ENCODE measurements at places on chromosomes 6 and 20.

DNA sequence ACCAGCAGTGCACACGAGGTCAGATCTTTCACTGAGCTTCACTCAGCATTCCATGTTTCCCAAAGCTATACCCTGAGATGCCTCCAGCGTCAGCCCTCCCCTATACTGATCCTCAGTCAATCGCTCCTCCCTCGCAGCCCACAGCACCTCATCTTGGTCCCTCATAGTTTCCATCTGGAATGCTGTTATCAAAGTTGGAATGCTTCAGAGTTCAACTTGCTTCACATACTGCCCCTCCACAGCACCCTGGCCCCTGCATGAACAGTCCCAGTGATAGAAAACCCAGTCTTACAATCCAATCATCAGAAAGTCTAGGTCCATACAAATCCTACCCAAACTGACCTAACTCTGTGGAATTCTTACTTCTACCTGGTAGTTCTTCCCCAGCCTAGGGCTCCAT, 20.0 kb downstream of the SPAG4 start:
- DNase-seq = no peak

- DNase-seq = no peak
These were observed 157.3 kb downstream of the BACH2 start for GRCh38 chr6:90139272-90139817.

- no peak for DNase-seq
These were observed 5.3 kb upstream of the BPIFB1 start for GRCh38 chr20:33277471-33278441.

DNA sequence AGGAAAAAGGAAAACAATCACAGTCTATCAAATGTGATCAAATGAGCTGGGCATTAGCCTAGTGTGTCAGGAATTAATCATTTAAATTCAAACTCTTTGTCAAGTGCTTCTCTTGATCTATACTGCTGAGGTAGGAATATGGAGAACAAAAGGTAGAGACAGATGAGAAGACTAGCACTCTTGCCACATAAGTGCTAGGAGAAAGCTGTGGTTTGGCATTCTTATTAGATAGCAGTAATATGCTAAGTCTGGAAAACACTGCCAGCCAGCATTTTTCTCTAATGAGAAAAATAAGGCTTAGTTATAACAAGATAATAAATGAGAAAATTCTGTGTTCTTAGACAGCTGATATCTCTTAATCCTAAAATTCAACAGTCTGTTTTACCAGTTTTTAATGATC, 38.9 kb downstream of the ORC3 start:
- no peak for DNase-seq

DNA sequence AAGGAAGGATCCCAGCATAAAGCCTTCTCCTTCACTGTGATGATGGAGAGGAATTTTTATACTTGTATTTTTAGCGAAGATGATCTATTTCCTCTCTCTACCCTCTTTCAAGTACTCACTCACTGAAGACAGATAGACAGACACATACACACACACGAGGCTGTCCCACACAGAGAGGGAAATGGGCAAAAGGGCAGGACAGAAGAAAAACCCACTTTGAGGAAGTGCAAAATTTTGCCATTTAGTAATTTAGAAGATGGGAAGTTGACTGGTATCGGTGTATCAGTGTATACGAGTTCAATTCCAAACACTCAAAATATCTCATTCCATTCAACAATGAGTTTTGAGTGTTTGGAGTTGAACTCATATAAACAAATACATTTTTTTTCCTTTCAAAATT, 30.9 kb downstream of the HEBP2 start:
- no peak for DNase-seq

DNA sequence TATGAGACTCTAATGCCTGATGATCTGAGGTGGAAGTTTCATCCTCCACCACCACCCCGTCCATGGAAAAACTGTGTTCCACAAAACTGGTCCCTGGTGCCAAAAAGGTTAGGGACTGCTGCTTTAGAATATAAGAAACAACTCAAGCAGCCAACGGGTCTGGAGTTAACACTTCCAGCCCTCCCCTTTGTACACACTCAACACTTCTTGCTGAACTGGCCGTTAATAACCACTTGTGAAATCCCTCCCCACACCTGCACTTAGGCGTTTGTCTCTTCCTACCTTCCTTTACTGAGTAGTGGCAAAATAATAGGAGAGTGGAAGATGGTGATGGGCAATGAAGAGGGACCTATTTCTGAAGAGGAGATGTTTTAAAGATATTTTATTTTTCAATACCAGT, 10.5 kb downstream of the SAYSD1 start:
- no peak for DNase-seq

DNA sequence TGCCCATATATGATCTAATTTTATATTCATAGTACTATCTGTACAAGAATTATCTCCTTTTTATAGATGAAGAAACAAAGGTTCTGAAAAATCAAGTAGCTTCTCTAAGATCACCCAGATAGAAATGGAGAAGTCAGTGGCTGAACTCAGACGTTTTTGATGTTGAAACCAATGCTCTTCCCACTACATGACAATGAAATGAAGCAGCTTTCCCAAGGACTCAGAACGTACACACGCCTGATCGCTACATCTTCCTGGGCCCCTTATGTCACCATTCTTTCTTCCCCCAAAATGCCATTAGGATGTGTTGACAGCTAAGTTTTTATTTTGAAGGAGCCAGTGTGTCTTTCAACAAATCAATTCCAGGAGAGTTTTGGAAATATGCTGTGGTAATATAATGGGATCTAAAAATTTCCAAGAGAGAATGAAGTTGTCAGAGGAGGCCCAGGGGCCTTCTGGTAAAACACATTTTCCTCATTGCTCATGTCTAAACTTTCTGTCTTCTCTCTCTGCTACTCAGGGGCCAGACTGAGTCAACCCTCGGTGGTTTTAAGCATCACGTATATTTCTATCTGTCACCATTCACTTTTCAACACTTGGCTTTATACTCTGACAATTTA, 98.1 kb upstream of the COL21A1 start:
- DNase-seq = no peak

- no peak for DNase-seq
These were observed 390.1 kb downstream of the ZFAND3 start for GRCh38 chr6:38209371-38210260.

- no peak for DNase-seq
These were observed 48.8 kb downstream of the TRDN start for GRCh38 chr6:123587838-123588545.

Data from amniotic stem cell (primary cell).